ENCODE measurements at places on chromosomes 16 and 17. TPM values are rescaled to one million over a fixed set of nuclear protein-coding genes. Genes with fewer than 3 reads are reported as not detected.

SLC5A10 gene
- 1.1 TPM for total RNA-seq

IL21R gene
- total RNA-seq, result 0.31 TPM

UTS2R gene
- total RNA-seq, result 3.8 TPM

IL34 gene
- total RNA-seq, result 5.4 TPM

LIG3 gene
- 70.9 TPM for total RNA-seq

DNA sequence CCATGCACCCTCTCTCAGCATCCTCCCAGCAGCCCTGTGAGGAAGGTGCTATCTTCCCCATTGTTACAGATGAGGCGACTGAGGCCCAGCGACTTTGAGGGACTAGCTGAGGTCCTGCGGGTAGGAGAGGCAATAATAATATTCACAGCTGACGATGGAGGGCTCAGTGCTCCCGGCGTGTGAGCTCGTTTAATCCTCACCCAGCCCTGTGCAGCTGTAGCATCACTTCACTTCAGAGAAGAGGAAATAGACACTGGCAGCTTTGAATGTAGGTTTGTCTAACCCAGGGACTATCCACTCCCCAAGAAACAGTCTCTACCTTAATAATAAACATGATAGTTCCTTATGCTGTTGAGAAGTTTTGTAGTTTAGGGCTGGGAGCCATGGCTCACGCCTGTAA is 21.6 kb downstream of the LASP1 start:
- no peak for DNase-seq

- DNase-seq, result no peak
These were observed 848 bp upstream of the TBKBP1 start for GRCh38 chr17:47692895-47693730.

DNA sequence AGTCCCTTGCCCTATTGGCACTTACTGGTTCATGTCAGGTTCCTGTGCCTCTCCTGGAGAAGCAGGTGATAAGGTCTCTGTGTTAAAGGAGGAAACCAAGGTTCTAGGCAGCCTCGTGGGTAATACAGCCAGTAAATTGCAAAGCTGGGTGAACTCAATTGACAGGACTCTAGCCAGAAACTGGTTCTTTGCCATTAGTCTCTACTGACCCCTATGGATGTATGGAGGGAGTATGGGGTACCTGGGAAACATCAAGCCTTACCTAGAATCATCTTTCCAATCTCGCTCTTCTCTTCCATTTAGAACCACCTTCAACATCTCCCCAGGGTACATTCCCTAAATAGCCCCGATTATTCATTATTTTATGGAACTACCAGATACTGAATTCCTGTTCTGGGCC is 169.3 kb downstream of the CDH13 start:
- DNase-seq, result no peak

DNA sequence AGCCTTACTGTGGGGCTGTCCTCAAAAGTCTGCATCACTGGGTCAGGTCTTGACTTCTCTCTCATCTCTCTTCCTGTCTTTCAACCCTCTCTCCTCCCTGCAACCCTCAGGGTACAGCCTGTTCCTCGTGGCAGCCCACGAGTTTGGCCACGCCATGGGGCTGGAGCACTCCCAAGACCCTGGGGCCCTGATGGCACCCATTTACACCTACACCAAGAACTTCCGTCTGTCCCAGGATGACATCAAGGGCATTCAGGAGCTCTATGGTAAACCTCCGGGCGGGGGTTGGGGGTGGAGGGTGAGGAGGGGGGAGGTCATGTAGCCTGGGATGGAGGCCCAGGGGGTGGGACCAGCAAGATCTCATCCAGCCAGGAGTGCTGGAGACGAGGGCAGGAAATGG is 12.7 kb downstream of the MMP2 start:
- DNase-seq, result peak; percentile 24

DNA sequence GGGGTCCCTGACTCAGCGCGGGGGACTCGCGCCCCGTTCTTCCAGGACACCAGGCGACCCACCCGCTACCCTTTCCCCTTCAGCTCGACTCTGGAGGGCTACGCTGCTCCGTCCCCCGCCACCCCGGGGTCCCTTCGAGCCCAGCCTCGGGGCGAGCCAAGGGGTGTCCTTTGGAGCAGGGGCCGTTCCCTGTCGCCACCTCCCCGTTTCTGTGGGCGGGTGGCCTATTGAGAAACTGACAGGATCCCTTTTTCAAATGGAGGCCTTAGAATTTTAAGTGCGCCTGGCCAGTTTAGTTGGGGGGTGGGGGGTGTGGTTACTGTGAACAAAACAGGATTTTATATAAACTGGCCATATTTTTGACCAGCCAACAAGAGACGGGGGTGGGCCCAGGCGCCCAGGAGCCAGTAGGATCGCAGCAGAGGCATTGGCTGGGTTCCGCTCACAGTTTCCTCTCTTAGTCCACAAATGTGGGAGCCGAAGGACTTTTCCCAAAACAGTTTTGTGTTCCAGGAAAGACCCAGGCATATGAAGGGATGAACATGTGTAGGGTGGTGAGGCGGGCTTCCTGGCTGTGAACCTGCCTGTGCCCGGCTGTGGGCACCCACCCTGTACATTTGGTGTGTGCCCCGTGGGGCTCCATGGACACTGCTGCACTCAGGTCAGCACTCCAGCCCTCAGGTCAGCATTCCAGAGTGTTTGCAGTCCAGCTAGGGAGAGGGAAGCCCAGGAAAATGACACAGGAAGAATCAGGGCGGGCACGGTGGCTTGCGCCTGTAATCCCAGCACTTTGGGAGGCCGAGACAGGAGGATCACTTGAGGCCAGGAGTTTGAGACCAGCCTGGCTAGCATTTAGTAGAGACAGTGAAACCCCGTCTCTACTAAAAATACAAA is 722 bp upstream of the TIMP2 start:
- DNase-seq, result peak; percentile 90

DNA sequence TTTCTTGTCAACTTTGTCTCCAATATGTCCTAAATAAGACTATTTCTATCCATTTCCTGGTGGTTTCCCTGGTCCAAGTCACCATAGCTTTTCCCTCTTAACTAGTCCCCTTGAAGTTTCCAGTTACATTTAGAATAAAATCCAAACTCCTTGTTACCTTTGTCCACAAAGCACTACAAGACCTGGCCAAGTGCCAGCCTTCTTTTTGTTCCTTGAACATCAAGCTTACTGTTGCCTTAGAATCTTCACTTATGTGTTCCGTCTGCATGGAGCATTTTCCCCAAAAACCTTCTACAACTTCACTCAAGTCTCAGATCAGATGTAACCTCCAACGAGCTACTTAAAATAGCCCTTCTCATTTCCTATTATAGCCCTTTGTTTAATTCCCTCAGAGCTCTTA is 101.4 kb downstream of the ITFG1 start:
- no peak for DNase-seq

DNA sequence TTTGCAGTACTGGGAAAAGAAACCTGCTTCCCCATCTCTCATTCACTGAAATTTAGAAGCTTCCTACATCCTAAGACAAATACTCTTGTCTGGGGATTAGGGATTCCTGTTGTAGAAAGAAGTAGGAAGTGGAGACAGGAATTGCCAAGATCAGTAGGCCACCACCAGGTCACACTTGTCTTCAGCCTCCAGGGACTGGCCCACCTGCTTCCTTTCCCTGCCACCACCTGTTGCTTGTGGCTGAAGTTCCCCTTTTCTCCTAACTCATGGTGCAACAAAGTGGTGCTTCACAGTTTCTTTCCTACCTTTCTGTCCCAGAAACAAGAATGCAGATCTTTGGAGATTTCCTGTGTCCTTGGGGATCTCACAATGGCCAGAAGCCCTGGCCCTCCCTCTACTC is 82.4 kb downstream of the WNT3 start:
- DNase-seq, result no peak

DNA sequence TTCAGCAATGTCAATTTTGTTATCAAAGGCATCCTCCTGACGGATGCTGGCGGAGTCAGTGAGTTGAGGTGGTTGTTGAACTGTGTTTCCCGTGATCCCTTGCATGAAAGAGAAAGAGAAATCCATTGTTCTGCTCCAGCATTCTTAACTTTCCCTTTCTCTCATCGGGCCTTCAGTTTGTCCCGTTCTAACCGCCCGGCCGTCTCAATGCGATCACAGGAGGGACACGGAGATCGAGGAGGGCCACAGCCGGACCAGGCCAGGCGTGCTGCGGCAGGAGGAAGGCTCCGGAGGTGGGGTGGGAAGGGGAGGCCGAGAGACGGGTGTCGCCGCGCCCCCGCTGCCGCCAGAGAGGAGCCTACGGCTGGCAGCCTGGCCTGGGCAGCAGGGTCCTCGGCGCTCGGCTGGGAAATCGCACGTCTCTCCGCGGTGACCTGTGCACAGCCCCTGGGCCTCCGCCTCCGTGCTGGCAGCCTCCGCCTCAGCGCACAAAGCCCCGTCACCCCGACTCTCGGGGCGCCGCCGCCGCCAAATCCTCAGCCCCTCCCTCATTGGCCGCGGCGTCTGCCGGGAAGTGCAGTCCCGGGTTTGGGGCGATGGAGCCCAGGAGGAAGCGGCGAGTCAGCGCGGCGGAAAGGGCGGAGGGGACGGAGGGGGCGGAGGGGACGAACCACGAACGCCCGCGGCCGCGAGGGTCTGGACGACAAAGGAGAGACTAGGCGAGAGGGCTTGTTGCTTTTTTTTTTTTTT is 38.1 kb downstream of the SOST start:
- peak; percentile 80 for DNase-seq

- no peak for DNase-seq
These were observed 53.9 kb downstream of the AP2B1 start for GRCh38 chr17:35641032-35641431.

DNA sequence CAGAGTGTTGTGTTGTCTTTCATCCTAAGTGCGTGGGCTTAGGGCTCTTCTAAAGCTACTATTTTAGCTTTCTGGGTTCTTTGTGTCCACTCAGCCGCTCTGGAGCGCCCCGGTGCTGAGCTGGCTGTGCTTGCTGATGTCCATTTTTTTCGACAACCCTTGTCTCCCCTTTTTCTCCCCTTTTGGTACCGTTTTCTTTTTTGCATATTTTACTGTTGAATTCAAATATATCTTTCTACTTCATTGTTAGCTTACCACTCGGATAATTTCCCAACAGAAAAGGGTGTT is 1.2 kb downstream of the SRRM2 start:
- DNase-seq, result no peak

GRCh38 chr16:87417528-87417910 is 25.4 kb downstream of the MAP1LC3B start:
- DNase-seq, result no peak

- DNase-seq, result no peak
These were observed 15.3 kb downstream of the LCMT1 start for GRCh38 chr16:25126820-25127232.

DNA sequence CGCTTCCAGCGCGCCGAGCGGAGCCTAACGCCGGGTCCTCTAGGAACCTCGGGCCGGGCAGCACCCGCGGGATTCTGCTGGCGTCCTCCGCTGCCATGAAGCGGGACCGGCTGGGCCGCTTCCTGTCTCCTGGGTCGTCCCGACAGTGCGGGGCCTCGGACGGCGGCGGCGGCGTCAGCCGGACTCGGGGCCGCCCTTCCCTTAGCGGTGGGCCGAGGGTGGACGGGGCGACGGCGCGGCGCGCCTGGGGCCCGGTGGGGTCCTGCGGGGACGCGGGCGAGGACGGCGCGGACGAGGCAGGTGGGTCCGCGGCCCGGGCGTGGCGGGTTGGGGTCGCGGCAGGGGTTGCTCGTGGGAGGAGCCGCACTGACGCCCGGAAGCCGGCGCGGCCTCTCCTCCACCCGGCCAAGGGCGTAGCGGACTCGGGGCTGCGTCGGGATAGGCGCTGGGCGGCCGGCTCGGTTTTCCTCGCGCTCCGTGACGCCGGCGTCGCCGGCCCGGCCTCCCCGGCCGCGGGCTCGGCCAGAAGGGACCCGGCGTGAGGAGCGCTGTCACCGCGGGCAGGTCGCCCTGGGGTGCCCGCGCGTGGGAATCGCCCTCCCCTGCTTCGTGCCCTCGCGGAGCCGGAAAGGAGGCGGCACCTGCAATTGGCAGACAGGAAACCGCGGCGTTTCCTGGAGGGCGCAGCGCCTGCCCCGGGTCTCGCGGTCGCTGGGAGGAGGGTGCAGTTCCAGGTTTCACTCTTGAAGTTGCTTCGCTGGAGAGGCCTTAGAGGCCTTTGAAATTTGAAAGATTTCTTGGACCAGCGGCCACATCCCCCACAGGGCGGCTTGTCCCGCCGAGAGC is 432 bp downstream of the ZNF276 start:
- DNase-seq, result peak; percentile 50
